GM04504 (cell line): ENCODE measurements at places on chromosomes 2 and 18.

- DNase-seq = no peak
Observed at GRCh38 chr2:28564346-28564745, 68.5 kb downstream of the PLB1 start.

DNA sequence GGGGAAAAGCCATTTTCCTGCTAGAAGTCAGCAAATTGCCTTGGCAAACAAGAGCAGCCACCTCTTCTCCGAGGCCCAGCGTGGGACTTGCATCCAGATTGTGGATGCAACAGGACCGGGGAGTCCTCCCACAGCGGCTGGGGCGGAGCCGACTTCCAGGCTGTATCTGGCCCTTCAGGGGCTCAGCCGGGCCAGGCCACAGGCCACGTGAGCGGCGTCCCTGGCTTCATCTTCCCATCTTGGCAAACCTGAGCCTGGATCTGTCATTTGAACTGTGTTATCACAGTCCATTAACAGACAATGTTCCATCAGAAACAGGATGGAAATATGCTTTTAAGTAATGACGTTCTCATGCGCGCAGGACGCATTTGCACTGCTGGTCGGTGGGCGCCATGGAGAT lies 483.5 kb upstream of the SALL3 start:
- no peak for DNase-seq

DNA sequence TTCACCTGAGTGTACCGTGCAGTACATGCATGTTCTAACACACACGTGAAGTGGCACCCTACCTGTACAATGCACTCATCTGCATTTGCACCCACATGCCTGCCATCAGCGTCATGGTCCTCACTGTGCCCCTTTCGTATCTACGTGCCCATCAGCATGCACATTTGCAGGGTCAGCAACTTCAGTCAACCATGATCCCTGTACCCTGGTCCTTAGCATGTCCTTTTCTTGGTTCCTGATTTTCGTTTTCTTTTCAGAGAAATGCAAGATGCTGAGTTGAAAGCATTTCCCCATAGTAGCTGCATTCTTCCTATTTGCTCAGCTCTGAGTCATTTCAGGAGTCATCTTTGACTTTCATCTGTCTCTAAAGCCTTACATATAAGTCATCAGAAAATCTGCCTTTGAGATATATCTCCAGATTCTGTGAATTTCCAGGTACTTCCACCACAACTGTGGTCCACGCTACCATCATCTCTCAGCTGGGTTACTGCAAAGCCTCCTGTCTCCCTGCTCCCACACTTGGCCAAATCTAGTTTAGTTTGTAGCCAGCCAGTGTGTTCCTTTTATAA lies 14.7 kb upstream of the PUM2 start:
- DNase-seq = peak; percentile 37

DNA sequence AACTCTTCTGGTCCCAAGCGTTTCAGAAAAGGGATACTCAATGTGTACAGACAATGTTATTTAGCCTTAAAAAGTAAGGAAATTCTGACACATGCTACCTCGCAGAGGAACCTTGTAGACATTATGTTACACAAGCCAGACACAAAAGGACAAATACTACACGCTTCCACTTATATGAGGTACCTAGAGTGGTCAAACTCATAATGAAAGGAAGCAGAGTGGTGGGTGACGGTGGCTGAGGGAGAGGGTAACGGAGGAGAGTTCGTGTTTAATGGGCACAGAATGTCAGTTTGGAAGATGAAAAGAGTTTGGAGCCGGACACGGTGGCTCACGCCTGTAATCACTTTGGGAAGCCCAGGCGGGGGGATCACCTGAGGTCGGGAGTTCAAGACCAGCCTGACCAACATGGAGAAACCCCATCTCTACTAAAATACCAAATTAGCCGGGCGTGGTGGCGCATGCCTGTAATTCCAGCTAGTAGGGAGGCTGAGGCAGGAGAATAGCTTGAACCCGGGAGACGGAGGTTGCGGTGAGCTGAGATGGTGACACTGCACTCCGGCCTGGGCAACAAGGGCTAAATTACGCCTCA lies 1.4 kb downstream of the MCM6 start:
- no peak for DNase-seq

DNA sequence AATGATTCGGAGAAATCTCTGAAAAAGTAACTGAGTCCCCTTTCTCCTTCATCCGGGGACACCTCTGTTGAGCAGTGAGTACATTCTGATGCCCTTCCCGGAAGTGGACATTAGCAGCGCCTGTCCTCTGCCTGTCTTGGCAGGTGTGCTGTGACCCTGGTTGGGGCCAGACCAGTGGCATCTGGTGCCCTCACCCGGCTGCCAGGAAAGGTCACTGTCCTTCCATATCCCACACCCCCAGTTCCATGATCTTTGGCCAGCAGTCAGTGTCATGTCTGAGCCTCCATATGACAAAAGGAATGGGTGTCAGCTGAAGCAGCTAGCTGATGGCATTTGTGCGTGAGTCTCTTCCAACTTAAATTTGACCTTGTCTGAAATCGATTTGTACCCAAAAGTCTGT lies 128.1 kb downstream of the NCK2 start:
- DNase-seq = no peak

GRCh38 chr2:225074366-225074765 lies 32.1 kb upstream of the DOCK10 start:
- no peak for DNase-seq

DNA sequence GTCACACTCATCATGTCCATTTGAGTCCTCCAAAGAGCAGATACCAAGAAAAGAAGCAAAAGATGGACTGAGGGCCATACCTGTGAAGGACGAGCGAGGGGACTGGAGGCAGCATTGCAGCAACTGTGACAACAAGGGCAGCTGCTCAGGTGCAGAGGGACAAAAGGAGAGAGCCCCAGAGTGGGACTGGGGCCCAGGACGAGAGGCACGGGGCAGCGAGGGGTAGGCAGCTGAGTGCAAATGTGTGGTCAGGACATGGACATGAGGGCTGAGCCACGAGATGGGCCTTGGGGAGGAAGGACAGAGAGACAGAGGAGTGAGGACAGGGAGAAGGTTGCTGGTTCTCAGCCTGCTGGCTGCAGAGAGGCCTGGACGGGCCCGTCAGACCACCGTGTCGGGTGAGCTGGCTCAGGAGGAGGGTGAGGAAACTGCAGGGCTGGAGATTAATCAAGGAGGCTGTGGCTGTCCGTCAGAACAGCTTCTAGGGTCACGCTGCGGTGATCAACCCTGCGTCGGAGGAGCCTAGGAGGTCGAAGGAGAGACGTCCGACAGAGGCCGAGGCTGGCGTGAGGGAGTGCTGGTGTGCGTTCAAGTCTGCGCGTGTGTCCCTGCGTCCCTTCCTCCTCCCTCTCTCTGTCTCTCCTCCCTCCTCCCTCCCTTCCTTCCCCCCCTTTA lies 206.8 kb upstream of the HDAC4 start:
- no peak for DNase-seq

DNA sequence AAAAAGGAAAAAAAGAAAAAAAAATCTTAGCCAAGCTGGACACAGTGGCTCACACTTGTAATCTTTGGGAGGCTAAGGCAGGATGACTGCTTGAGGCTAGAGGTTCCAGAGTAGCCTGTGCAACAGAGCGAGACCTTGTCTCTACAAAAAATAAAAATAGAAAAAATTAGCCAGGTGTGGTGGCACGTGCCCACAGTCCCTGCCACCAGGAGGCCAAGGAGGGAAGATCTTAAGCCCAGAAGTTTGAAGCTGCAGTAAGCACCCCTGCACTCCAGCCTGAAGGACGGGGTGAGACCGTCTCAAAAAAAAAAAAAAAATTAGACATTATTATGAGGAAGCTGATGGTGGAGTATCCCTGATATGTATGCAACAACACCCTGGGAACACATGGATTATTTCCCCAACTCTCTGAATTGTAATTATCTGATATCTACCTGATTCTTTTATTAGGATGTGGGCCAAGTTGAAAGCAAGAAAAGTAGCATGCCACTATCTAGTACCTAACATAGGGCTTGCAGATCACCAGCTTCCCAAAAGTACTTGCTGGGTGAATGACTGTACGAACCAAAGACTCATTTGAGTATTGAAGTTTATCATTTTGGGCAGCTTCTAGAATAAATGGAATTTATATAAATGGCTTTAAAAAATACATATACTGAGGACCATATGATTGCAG lies 140.9 kb downstream of the TCF4 start:
- no peak for DNase-seq
